Type B pancreatic cell (in vitro differentiated cells): ENCODE measurements at places on chromosomes 13 and 19.

- H3K4me3 ChIP-seq: no peak overlapping the region
- H3K4me1 ChIP-seq: no peaks in the 10 kb centered on the region
- no peak overlapping the region for H3K27ac ChIP-seq
- peaks cover 19% of the 10 kb centered on the region for H3K36me3 ChIP-seq
These were observed 43.9 kb downstream of the RCBTB2 start for GRCh38 chr13:48488995-48489394.

- no peaks in the 10 kb centered on the region for H3K4me1 ChIP-seq
- no peaks in the 10 kb centered on the region for H3K36me3 ChIP-seq
- no peak overlapping the region for H3K27ac ChIP-seq
- H3K4me3 ChIP-seq: no peak overlapping the region
These were observed 158.4 kb upstream of the CSNK1A1L start for GRCh38 chr13:37263871-37264270.

GRCh38 chr19:1066748-1067340 is at the start of gene ARHGAP45:
TSS of gene ARHGAP45 (plus strand) at chr19:1067167. CDS start at chr19:1067406, 239 bp downstream.
- peak within 1 kb of the TSS; percentile 59 for H3K4me3 ChIP-seq
- H3K36me3 ChIP-seq: no peaks in the 10 kb centered on the region
- peaks cover 4% of the 10 kb centered on the region for H3K4me1 ChIP-seq
- H3K27ac ChIP-seq: no peak within 1 kb of the TSS
- DNase-seq: no peak
- H3K27me3 ChIP-seq: peaks cover 47% of the 10 kb centered on the region

GRCh38 chr13:97889803-97890202 is 63.7 kb upstream of the IPO5 start:
- no peak for DNase-seq
- H3K27ac ChIP-seq: no peak overlapping the region
- no peaks in the 10 kb centered on the region for H3K27me3 ChIP-seq
- no peaks in the 10 kb centered on the region for H3K36me3 ChIP-seq
- H3K4me3 ChIP-seq: no peak overlapping the region

GRCh38 chr19:9189535-9189934 is 10.8 kb downstream of the OR7D2 start:
- peaks cover 9% of the 10 kb centered on the region for H3K36me3 ChIP-seq
- no peak for DNase-seq
- no peak overlapping the region for H3K4me3 ChIP-seq
